ENCODE measurements at places on chromosomes 12 and 14. TPM values are rescaled to one million over a fixed set of nuclear protein-coding genes. Genes with fewer than 3 reads are reported as not detected.

GALNT8 gene
- 5.8 TPM for polyA plus RNA-seq

ACTN1 gene
- 76.0 TPM for polyA plus RNA-seq

KLRC2 gene
- not detected for polyA plus RNA-seq

PRB2 gene
- not detected for polyA plus RNA-seq

RFLNA gene
- polyA plus RNA-seq: 3.2 TPM

GRCh38 chr14:84959851-84960520 lies 570.0 kb upstream of the FLRT2 start:
- DNase-seq: no peak

GRCh38 chr14:33030386-33030785 lies 91.7 kb downstream of the NPAS3 start:
- peak; percentile 51 for DNase-seq

GRCh38 chr12:107732365-107732764 lies 28.6 kb downstream of the PRDM4 start:
- no peak for DNase-seq

GRCh38 chr14:35509846-35510245 lies 24.1 kb upstream of the INSM2 start:
- no peak for DNase-seq

DNA sequence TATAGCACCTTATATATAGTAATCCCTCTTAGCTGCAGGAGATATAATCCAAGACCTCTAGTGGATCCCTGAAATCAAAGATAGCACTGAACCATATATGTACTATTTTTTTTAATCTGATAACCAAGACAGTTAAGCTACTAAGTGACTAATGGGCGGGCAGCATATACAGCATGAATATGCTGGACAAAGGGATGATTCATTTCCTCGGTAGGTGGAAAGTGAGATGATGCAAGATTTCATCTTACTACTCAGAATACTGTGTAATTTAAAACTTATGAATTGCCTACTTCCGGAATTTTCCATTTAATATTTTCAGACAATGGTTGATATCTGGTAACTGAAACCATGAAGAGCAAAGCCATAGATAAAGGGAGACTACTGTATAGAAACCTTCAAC lies 36.2 kb downstream of the PRMT8 start:
- DNase-seq: no peak

DNA sequence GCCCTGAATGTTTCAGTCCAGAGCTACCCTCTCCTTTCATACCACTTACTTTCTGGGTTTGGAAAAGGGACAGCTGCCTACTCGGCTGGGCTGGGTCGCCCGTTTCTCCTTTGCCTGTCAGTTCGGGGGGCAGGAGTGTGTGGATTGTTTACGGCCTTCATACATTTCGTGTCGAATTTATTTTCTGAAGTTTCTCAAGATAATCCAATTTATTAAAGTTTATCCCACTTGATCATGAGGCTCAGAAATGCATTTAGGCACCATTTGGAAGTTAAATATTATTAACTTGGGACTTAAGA lies 608 bp downstream of the ZNF410 start:
- no peak for DNase-seq

- DNase-seq: no peak
Observed at GRCh38 chr14:94532447-94532846, 23.2 kb upstream of the SERPINA12 start.

- DNase-seq: no peak
Observed at GRCh38 chr12:128455851-128456250, 188.9 kb downstream of the TMEM132C start.

DNA sequence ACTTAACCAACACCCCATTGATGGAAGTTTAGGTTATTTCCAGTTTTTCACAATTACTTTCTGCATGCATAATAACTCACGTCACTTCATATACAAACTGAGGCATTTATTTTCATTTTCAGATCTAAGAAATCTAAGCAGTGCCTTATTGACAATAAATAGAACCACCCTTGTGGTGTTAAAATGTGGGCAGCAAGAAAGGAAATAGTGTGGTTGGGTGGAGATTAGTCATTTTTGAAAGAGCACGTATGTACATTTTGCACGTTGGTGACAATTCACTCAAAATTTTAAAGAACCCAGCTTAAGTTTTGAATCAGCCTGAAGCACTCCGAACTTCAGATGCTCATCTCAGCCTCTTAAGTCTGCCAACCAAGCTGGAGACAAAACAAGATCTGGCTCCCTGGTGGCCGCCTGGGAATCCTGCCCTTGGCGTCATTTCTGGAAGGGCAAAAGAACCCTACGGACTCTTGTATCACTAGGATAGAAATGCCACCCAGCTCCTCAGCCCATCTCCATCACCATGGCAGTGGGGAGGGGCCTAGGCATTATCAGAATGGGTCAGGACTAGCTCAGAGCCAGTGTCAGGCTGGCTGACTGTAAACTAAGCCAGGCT lies 89.5 kb upstream of the BCL2L14 start:
- DNase-seq: no peak

GRCh38 chr14:43169722-43170121 lies 1337.4 kb downstream of the FSCB start:
- DNase-seq: no peak
